Thoracic aorta (tissue), 2 donors: ENCODE measurements at places on chromosomes 12 and 14.
A peak's percentile ranks its signal among the peaks of the same experiment; 100 is the strongest.

GRCh38 chr14:54584097-54584496 is 17.2 kb downstream of the SAMD4A start:
- no peak for DNase-seq

DNA sequence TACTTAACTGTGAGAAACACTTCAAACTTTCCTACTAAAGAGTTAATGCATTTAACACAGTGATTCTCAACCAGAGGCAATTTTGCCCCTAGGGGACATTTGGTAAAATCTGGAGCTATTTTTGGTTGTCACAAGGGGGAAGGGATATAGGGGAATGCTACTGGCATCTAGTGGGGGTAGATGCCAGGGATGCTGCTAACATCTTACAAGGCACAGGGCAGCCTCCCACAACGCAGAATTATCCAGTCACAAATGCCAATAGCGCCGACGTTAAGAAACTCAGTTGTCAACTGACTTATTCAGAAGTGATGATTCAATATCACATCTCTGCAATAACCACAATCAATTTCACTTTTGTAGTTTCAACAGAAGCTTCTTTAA is 2.0 kb downstream of the EEA1 start:
- no peak for DNase-seq

- no peak for DNase-seq
These were observed 60.1 kb upstream of the CCND2 start for GRCh38 chr12:4213471-4213870.

- DNase-seq = no peak
These were observed 6.7 kb downstream of the TAS2R43 start for GRCh38 chr12:11085419-11085818.

DNA sequence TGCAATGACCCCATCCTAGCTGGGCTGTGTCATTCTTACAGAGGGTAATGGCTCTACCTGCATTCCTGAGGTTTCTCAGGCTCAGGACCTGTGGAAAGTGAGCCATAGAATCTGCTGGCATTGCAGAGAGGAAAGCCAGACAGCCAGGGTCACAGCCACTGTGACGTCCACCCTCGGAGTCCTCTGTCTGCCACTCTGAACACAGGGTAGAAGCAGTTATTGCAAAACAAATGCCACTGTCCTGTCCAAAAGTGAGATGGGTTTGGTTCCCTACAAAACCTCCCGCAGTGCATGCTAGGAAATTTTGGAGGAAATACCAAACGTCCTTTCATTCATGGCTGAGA is 37.8 kb downstream of the TNFAIP2 start:
- DNase-seq = no peak

- peak; percentile 26 for DNase-seq
These were observed 17.4 kb upstream of the CHFR start for GRCh38 chr12:132904718-132905328.

- no peak for DNase-seq
These were observed 2.9 kb downstream of the RBM23 start for GRCh38 chr14:22915886-22916521.

GRCh38 chr12:19431407-19432308 is 7.6 kb upstream of the AEBP2 start:
- DNase-seq = no peak

DNA sequence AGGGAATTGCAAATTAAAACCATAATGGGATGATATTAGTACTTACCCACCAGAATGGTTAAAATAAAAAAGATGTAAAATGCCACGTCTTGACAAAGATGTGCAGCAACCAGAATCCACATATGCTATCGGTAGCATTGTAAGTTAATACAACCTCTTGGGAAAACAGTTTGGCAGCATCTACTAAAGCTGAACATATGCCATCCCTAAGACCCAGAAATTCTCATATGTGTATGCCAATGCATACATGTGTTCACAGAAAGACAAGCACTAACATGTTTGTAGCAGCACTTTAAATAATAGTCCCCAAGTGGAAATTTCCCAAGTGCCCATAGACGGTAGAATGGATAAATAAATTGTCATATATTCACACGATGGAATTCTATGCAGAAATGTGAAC is 28.3 kb upstream of the SLC5A8 start:
- DNase-seq = no peak

- no peak for DNase-seq
These were observed 59.2 kb downstream of the AACS start for GRCh38 chr12:125124320-125124966.

DNA sequence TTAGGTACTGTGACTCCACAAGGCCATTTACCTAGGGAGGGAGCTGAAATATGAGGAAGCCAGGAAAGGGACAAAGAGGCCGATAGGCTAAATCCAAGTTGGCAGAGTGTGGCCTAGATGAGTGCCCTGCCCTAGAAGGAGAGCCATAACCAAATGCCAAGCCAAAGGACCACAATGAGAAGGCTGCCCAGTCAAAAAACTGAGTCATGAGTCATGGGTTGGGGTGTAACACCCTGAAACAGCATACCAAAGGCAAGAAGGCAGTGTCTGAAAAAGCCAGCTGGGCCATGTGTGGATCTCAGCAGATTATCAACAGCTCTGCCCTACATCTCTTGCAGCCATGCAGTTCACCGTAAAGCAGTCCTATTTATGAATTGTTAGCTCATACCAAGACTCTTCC is 171.7 kb downstream of the PHLDA1 start:
- DNase-seq = no peak

DNA sequence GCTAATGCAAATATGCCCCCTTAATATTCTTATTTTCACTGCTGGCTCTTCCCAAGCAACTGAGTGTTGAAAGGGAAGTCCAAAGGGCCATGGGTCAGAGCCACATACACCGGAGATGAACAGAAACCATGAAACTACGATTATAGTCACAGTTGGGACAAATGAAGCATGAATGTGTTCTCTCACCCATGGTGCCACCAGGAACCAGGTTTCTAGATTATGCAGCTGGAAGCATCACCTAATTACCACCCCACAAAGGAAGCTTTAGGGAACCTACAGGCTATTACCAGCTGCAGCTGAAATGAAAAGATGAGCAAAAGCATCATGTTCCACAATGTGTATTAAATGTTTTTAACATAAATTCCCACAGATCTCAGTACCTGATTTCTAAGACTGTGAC is 15.4 kb downstream of the TMTC1 start:
- DNase-seq = no peak

DNA sequence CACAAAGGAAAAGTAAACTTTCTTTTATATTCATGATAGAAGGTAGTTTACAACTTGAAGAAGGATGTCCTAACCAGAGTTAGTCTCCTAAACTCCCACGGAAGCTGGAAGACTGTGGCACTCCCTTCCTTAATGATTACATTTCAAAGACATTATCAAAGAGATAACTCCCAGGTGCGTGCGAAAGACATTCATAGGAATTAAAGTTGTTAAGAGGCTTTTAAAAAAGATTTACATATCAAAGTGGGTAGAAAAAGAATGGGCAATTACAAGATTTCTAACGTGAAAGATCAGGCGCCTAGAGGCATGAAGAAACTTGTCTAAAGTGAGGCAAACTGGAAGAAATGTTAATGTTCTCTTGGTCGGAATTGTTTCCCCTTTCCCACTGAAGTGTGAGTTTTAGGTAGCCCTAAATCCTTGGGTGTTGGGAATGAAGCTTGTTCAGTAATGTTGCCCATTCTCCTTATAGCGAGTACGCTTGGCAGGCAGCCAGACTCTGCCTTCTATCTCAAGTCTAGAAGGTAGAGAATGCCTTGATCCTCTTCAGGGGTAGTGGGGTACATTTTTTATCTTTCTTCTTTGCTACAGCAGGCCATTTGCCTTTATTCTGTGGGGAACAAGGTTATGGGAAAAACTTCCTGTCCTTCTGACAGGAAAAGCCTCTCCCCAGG is 642.0 kb downstream of the SLC6A15 start:
- DNase-seq = no peak

- no peak for DNase-seq
These were observed 105.0 kb downstream of the ETNK1 start for GRCh38 chr12:22729957-22730443.

DNA sequence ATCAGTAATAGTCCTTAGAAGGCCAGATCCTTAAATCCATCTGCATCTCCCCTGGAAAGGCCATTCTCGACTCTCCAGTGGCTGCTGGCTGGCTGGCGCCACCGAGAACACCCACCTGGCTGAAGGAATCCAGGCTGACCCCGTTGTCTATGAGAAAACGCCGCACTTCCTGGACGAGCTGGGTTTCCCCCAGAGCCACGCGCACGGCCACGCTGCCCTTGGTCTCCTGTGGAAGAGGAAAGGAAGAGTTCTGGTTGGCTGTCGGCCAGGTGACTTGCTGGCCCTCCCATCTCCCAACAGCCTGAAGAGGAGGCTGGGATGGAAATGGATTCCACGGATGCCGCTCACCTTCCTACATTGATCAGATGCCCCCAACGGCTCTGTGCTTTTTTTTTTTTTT is 23.9 kb downstream of the RBM19 start:
- no peak for DNase-seq

GRCh38 chr12:131128556-131128955 is 174.8 kb downstream of the ADGRD1 start:
- DNase-seq = no peak

DNA sequence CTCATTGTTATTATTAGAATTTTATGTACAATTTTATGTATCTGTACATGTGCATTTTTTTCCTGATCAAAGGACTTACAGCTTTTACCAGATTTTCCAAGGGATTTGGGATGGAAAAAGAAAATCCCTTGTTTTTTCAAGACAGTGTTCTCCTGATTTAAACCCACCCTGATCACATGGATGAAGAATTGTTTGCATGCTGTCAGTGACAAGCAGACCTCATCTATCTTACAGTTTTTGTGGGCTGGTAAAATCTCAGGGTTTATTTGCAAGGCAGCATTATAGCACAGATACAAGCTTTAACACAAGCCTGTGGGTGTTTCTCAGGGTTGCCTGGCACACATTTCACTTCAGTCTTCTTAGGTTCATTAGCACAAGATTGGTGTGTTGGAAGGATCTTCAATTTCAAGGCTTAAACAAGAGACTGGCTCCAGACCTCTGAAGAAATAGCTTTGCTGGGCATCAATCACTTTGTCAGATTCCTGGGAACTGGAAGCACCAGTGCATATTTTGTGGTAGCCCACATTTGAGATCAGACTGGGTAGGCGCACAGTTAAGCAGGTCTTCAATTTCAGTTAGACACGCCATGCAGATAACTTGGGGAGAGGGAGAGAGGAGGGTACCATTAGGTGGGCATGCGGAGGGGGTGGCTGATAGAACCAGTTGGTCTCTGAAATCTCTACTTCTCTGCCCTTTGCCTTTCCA is 118.0 kb downstream of the TBX5 start:
- no peak for DNase-seq

DNA sequence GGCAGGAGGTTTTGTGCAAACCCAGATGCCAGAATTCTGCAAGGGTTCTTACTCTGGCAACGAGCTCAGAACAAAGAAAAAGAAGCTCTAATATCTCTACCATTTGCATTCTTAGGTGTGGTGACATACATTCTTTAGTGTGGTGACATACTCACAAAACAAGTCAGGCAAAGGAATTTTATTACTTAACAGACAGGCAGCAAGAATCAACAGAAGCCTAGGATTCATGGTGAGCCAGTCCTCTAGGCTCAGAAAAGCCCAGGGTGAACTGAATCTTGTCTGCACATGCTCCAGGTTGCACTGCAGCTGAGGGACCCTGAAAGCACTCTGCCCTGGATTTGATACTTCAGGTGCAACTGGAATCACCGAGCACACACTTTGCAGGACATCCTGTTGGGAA is 122.4 kb upstream of the PTPRQ start:
- DNase-seq = no peak

DNA sequence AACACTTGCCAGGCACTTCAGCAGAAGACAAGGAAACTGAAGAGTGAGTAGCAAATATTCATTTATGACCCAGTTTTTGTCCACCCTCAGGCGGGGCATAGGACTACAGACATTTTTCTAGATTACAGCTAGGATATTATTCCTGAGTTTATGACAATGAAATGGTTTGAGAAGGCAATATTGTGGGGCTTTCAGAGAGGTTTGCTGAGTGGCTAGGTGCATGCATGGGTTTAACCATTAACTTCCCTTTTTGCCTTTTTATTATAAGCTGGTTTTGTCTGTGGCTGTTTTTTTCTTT is 104.0 kb upstream of the BCAT1 start:
- DNase-seq = no peak

- DNase-seq = no peak
These were observed 202.8 kb downstream of the TTC8 start for GRCh38 chr14:89027097-89027740.
